ENCODE measurements at places on chromosomes 2 and 18.

- no peak for DNase-seq
These were observed 285.6 kb downstream of the GULP1 start for GRCh38 chr2:188577231-188577630.

DNA sequence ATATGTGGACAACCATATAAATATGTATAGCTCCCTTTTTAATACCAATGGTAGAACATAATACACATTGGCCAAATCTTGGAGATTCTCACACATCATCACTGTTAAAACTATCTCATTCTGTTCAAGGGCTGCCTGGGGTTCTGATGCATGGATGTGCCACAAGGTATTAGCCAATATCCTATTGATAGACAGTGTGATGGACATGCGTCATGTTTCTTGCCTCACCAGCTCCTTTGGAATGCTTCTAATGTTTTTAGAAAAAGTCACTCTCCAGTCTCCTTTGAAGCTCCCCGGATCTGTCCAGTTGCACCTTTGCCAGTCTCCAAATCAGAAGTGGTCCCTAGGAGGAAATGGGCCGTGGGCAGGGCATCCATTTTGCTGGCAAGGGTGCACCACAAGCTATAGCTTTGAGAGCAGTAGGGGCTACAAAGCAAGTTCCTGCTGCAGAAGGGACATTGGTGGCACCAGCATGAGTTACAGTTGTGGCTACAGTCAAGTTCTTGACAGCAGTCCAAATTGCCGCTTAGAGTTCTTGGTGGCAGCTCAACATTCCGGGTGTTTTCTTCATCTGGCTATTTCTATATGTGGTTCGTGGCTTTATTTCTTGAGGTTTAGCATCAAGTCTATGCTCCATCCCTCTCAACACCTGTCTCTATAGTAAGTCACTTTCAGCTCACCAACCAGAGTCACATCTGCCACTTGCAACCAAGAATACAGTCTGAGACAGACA is 25.1 kb upstream of the ATRAID start:
- no peak for DNase-seq

DNA sequence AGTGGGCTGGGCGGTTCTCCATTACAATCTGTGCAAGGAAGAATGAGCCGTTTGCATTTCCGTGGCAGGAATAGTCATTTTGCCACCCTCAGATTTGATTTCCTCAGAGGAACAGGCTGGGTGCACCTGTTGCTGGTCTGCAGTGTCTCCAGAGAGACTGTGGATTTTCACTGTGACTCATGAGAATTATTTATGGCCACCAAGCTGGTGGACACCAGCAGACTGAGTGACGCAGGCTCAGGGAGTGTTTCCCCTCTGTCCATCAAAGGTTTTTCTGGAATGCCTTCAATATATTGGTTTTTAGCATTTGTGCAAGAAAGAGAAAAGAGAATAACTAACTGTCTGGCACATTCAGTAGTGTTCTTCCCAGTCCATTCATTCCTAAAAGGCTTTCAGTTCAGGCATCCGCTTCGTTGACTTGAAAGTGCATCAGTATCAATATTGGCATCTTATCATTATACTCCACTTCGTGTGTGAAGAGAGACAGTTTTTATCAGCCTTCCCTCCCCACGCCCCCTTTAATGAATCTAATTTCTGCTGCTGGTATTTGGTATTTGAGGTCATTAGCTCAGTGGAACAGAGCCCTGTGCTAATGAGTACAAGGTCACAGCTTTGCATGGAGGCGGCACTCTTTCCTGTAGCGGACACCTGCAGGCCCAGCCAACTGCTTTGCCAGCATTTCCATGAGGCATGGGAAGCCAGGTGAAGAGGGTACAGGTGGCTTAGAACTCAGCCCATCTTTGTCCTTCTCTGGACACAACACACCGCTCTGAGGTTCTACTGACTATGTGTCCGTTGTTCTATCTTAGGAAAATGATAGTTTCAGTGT is 39.9 kb downstream of the PRKCE start:
- no peak for DNase-seq

GRCh38 chr2:54227798-54228197 is 28.2 kb downstream of the TSPYL6 start:
- DNase-seq: no peak

GRCh38 chr2:1707771-1708418 is 36.4 kb downstream of the PXDN start:
- peak; percentile 76 for DNase-seq

GRCh38 chr2:62200291-62200841 is 4.5 kb downstream of the B3GNT2 start:
- DNase-seq: peak; percentile 40

DNA sequence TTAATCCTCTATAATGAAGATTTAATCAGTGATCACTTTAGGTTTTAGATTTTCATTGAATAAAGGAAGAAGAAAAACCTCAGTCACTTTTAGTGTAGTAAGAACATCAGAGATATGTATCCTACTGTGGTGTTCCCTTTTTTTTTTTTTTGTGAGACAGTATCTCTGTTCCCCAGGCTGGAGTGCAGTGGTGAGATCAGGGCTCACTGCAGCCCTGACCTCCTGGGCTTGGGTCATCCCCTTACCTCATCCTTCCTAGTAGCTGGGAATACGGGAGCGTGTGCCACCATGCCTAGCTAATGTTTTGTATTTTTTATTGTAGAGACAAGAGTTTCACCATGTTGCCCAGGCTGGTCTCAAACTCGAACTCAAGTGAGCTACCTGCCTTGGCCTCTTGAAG is 5.1 kb downstream of the SLC39A10 start:
- DNase-seq: peak; percentile 65

GRCh38 chr18:31497404-31497835 is 557 bp upstream of the DSG2 start:
- DNase-seq: no peak

DNA sequence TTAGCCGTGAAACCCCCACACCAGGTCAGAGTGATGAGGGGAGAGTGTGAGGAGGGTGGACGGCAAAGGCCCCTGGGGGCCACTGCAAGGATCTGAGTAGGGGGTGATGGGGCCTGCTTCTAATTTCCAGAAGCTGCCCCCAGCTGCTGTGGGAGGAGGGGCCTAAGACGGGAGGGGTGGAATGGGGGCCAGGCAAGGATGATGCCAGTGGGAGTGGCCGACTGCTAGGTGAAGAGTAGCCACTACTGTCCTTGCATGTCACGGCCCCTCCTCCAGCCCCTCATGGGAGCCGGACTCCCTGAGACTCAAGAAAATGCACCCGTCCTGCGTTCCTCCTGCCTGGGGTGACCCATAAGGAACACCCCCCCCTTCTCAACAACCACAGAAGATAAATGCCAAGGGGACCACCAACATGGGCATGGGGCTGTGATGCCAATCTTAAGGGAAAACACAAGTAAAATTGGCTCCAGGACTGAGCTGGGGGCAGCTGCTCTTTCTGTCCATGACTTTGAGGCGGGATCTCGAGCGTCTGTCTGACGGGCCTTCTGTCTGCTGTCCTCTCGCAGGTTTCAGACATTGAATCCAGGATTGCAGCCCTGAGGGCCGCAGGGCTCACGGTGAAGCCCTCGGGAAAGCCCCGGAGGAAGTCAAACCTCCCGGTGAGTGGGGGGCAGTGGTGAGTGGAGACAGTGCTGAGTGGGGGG is 24.2 kb upstream of the PRLH start:
- no peak for DNase-seq

DNA sequence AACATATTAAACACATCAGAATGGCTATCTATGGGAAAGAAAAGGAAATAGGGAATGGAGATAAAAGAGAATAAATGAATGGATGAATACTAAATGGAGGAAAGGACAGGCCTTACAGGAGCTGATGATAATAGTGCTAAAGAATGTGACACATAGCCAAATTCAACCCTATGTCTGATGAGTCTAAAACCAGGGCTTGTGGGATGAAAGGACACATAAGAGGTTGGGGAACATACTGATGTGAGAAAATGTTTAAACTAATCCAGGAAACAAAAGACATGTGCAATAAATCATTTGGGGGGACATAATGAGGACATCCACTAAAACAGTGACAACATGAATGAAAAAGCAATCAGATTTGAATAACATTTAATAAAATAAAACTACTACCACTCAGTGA is 120.0 kb downstream of the DYM start:
- DNase-seq: no peak

- DNase-seq: no peak
These were observed 665.5 kb downstream of the NYAP2 start for GRCh38 chr2:226064932-226065570.

- DNase-seq: no peak
These were observed 71.1 kb upstream of the HNMT start for GRCh38 chr2:137893145-137893544.

DNA sequence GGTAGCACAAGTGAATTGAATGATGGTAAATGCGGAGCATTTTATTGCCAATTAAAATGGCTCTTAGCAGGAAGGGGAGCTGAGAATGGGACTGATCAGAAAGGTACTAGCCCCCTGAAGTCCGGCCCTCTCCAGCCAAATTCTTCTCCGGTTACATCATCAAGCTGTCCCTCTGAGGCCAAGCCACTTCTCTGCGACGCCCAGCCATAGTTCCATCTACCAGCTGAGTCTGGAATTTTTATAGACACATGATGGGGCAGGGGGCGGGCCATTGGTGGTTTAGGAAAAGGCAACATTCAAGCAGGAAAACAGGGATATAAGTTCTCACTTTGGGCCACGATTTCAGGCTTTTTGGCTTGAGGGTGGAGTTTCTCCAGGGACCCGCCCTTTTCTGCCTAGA is 22.7 kb downstream of the RPRM start:
- no peak for DNase-seq

DNA sequence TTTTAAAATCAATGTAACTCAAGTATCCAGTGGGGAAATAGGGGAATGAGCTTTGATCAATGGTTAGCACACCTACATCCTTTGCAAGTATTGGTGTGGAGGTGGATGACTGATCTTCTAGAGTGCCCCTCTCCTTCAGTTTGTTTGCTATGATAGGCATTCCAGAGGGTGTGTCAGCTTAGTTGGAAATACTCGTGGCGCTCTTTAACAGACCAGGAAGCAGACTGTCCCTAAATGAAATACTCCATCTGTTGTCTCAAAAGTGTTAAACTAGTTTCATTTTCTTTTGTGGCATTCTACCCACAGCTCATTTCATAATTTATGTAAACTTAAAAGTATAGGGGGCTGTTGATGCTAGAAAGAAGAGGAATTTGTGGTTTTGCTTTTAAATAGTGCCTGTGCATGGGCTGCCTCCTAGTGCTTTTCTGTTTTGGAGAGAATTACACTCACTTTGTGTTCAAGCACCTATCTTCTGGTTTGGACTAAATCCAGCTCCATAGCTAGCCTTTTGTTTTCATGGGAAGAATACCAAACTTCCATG is 66.2 kb downstream of the STAT1 start:
- no peak for DNase-seq

- DNase-seq: no peak
These were observed 91.2 kb downstream of the SMAD7 start for GRCh38 chr18:48859311-48860268.

- no peak for DNase-seq
These were observed 17.0 kb downstream of the HNRNPA3 start for GRCh38 chr2:177229442-177230242.

- DNase-seq: no peak
These were observed 3.7 kb downstream of the TMEM37 start for GRCh38 chr2:119435081-119435952.

DNA sequence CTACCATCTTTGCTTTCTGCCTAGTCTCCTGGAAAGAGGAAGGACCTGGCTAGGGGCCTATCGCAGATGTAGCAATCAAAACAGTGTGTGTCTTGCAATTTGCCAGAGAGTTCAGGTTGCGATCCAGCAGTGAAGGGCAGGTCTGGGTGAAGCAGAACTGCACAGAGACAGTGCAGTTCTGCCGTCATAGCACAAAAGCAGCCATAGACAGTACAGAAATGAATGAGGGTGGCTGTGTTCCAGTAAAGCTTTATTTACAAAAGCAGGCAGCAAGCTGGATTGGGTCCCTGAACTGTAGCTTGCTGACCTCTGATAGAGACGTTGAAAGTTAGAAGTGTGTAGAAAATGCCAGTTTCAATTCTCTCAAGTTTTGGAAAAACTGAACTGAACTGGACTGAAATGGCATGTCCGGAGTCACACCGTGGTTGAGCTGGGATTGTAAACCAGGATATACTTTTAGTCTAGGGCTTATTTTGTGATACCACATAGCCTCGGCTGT is 186.8 kb downstream of the LTBP1 start:
- peak; percentile 17 for DNase-seq

DNA sequence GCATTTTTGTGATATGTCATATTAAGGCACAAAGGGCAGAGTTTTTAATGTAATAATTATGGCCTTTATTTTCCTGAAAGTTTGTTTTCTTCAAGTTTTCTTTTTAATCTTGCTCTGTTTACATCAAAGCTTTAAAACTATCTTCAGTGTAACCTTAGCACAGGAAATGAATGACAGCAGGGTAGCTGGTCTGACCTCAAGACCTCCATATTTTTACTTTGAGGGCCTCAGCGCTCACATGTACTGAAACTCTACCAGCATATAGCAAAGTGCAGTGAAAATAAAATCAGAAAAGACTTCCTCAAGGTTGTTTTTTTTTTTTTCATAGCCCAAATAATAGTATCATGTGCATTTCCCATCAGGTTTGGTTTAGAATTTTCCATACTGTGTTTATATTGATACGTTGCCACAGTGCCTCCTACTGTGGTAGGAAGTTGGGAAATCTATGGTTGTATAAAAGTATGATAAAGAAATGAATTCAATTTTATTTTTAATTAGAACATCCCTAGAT is 163.4 kb downstream of the UBE2E3 start:
- DNase-seq: no peak

DNA sequence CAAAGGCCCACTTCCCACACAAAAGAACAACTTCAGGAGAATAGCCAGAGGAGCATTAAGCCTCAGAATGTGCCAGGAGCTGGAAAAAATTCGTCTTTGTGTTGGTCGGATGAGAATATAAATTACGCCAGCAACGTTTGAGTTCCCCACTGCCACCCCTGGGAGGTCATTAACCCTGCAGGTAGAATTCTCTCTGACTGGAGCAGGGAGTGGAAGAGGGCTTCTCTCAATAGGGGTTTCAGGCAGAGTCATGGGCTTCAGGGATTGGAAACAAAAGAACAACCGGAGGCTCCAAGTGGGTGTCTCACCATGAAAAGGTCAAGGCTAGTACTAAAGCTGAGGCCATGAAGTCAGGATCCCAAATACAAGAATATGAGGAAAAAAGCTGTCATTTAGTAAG is 69.0 kb upstream of the DDX18 start:
- no peak for DNase-seq

DNA sequence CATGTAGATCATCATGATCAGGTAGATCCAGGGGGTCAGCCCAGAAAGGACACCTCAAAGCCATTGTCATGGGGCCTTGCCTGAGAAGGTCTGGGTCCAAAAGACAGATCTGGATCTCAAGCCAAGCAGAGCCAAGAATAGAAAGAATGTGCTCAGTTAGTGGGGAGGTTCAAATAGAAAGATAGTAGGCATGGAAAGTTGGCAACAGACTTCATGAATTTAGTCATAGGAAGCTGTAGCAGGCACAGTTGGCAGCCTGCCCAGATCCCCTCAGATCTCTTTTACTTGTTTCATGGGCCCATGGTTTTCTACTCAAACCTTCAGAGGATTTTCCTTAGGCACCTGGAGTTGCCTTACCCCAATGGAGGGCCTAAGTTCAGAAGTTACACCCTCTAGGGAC is 767.0 kb downstream of the SLC4A3 start:
- no peak for DNase-seq

GRCh38 chr2:19488009-19488691 is 129.7 kb upstream of the OSR1 start:
- DNase-seq: no peak

All from suppressor macrophage (primary cell).